ENCODE measurements at places on chromosomes 6 and 20.

GRCh38 chr6:2918936-2919335 is 15.8 kb upstream of the SERPINB9 start:
- H3K36me3 ChIP-seq: no peaks in the 10 kb centered on the region
- peaks cover 5% of the 10 kb centered on the region for H3K4me1 ChIP-seq
- H3K27ac ChIP-seq: no peak overlapping the region
- H3K27me3 ChIP-seq: no peaks in the 10 kb centered on the region
- no peak overlapping the region for H3K4me3 ChIP-seq

DNA sequence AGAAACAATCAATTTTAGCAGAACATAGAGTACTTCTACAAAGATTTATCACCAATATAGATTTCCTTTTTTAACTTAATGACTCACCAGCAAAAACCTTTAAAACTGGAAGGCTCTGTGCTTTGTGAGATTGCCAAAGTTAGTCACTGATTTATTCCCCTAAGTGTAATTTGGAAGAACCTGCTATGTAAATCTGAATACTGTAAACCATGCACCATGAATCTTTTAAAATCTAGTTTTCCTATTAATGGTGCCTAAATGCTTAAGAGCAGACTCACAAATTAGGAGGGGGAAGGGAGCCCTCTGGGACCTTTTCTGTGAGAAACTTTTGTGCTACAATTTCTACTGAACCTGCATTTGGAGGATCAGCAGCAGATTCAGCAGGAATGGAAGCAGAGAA is 57.8 kb upstream of the PNRC1 start:
- no peaks in the 10 kb centered on the region for H3K4me1 ChIP-seq
- H3K27ac ChIP-seq: no peak overlapping the region

DNA sequence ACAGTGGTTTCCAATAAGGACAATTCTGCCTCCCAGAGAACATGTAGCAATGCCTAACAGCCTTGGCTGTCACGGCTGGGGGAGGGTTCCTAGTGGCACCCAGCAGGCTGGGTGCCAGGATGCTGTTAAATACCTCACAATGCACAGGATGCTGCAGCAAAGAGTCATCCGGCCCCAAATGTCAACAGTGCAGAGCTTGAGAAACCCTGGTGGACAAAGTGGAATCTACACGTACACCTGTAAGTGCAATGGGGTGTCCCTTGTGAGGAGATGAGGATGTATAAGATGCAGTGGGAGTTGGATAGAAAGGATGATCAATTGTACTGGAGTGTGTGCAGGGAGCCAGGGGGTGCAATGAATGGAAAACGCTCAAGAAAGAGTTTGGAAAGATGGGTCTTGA is 142.4 kb downstream of the FNDC1 start:
- no peaks in the 10 kb centered on the region for H3K4me1 ChIP-seq
- peaks cover 8% of the 10 kb centered on the region for H3K27me3 ChIP-seq
- no peaks in the 10 kb centered on the region for H3K36me3 ChIP-seq

GRCh38 chr6:16477367-16478149 is 239.2 kb downstream of the GMPR start:
- H3K4me3 ChIP-seq: no peak overlapping the region
- H3K27me3 ChIP-seq: no peaks in the 10 kb centered on the region
- DNase-seq: no peak
- H3K27ac ChIP-seq: no peak overlapping the region
- no peaks in the 10 kb centered on the region for H3K36me3 ChIP-seq

- H3K27me3 ChIP-seq: no peaks in the 10 kb centered on the region
- H3K27ac ChIP-seq: no peak overlapping the region
- DNase-seq: no peak
- no peaks in the 10 kb centered on the region for H3K4me1 ChIP-seq
- no peaks in the 10 kb centered on the region for H3K36me3 ChIP-seq
Measured at GRCh38 chr6:42226645-42227143, 9.0 kb upstream of the MRPS10 start.

DNA sequence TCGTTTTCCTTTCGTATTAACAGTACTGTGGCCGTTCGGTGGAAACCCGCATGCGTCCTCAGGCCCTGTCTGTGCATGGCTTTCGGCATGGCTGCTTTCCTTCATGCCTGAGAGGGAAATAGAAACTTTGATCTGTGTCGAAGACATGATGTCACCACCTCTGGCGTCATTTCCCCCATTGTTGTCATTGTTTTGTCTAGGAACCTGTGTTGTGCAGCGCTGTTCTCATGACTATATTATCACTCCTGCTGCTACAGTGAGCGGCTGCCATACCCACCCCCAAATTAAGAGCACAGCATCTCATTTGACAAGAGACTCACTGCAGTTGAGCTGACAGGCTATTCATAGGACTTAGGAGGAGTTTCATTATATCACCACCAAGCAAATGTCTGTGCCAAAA is 172.3 kb downstream of the TMEM242 start:
- H3K27ac ChIP-seq: no peak overlapping the region
- no peaks in the 10 kb centered on the region for H3K4me1 ChIP-seq
- no peaks in the 10 kb centered on the region for H3K27me3 ChIP-seq
- no peak for DNase-seq
- no peak overlapping the region for H3K4me3 ChIP-seq

GRCh38 chr6:44660561-44661220 is 273.2 kb downstream of the CDC5L start:
- H3K4me3 ChIP-seq: no peak overlapping the region
- no peaks in the 10 kb centered on the region for H3K36me3 ChIP-seq
- peaks cover 2% of the 10 kb centered on the region for H3K4me1 ChIP-seq
- no peaks in the 10 kb centered on the region for H3K27me3 ChIP-seq
- DNase-seq: no peak

DNA sequence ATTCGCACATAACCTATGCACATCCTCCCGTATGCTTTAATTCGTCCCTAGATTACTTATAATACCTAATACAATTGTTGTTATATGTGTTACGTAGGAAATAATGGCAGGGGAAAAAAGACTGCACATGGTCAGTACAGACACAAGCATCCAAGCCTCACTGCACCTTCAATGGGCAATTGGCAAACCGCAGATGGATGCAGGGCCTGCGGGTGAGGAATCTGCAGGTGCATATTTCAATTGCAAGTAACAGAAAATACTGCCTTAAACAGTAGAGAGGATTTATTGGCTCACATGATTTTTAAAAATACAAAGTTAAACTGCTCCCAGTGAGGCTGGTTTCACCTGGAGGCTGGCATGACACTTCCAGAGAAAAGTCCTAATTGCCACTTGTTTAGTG is 142.1 kb upstream of the MLN start:
- no peaks in the 10 kb centered on the region for H3K4me1 ChIP-seq
- H3K36me3 ChIP-seq: no peaks in the 10 kb centered on the region
- no peak overlapping the region for H3K4me3 ChIP-seq
- no peak overlapping the region for H3K27ac ChIP-seq

- peak overlapping the region; percentile 73 for H3K4me3 ChIP-seq
- DNase-seq: peak; percentile 40
- H3K27ac ChIP-seq: peak overlapping the region; percentile 86
- H3K4me1 ChIP-seq: peaks cover 27% of the 10 kb centered on the region
- peaks cover 1% of the 10 kb centered on the region for H3K27me3 ChIP-seq
Measured at GRCh38 chr20:43590036-43590391, 723 bp upstream of the IFT52 start.

GRCh38 chr6:52538252-52538900 is 38.5 kb downstream of the TRAM2 start:
- peak overlapping the region; percentile 89 for H3K27ac ChIP-seq
- no peak for DNase-seq
- peaks cover 73% of the 10 kb centered on the region for H3K4me1 ChIP-seq

DNA sequence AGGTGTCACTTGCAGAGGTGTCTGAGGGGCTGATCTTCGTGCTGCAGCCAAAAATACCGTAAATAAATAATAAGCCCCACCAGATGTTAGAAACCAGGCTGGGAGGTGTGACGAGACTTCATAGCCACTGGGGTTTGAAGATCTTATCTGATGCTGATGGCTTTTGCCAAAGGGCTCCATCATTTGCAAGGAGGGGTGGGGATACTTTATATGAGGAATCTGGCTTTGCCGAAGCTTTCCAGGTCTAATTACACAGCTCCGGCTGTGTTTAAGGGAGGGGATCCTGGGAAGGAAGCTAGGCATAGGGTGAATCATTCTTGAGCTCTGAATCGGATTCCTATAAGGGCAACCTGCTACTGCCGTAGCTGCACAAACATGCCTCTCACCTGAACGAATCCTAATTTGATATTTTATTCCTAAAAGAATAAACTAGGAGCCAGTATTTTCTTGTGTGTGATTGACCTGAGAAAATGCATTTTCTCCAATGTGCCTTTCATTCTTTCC is 249.6 kb downstream of the SOD2 start:
- no peaks in the 10 kb centered on the region for H3K36me3 ChIP-seq
- H3K4me1 ChIP-seq: no peaks in the 10 kb centered on the region
- peaks cover 24% of the 10 kb centered on the region for H3K27me3 ChIP-seq
- no peak overlapping the region for H3K4me3 ChIP-seq

DNA sequence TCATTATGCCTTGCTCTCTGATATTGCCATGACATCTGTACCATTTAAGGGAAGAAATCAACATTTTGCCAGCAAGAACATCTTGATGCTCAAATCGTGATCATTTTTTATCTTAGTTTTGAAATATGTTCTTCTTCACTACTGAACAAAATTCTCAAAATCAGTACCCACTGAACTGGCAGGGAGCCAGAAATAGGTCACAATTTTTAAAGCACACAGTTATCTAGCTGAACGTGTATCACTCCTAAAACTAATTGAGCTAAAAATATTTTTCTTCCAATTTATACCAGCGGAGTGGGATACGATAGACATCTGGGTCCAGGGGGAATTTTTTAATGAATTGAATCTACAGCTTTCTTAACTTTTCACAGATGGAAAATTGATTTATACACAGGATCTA is 11.3 kb downstream of the IL17F start:
- no peak overlapping the region for H3K4me3 ChIP-seq
- DNase-seq: no peak
- peaks cover 8% of the 10 kb centered on the region for H3K4me1 ChIP-seq
- no peak overlapping the region for H3K27ac ChIP-seq
- H3K36me3 ChIP-seq: no peaks in the 10 kb centered on the region

GRCh38 chr6:124040655-124041054 is 237.0 kb downstream of the NKAIN2 start:
- no peaks in the 10 kb centered on the region for H3K36me3 ChIP-seq
- H3K27me3 ChIP-seq: no peaks in the 10 kb centered on the region

GRCh38 chr6:77816766-77817270 is 164.0 kb downstream of the MEI4 start:
- H3K4me3 ChIP-seq: no peak overlapping the region
- H3K27ac ChIP-seq: no peak overlapping the region
- no peaks in the 10 kb centered on the region for H3K36me3 ChIP-seq
- H3K4me1 ChIP-seq: no peaks in the 10 kb centered on the region
- H3K27me3 ChIP-seq: no peaks in the 10 kb centered on the region

DNA sequence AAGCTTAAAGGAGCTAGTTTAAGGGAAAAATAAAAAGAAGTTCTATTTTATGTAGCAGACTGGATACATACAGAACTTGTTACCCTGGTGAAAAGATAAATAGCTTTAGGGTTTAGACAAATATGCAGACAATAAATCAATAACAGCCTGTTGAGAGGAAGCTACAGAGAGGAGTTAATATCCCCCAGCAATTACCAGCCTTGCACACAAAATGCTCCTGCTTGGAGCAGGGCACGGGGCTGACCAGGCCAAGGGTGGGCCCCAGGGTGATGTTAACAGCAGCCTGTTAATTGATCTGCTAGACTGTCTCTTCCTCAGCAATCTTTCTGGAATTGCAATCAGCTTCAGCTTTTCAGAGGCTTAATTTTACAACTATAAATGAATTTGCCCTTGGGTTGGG is 125.1 kb upstream of the SOX4 start:
- no peak overlapping the region for H3K4me3 ChIP-seq
- no peak for DNase-seq
- no peaks in the 10 kb centered on the region for H3K36me3 ChIP-seq
- no peaks in the 10 kb centered on the region for H3K27me3 ChIP-seq
- H3K27ac ChIP-seq: no peak overlapping the region
- H3K4me1 ChIP-seq: no peaks in the 10 kb centered on the region

DNA sequence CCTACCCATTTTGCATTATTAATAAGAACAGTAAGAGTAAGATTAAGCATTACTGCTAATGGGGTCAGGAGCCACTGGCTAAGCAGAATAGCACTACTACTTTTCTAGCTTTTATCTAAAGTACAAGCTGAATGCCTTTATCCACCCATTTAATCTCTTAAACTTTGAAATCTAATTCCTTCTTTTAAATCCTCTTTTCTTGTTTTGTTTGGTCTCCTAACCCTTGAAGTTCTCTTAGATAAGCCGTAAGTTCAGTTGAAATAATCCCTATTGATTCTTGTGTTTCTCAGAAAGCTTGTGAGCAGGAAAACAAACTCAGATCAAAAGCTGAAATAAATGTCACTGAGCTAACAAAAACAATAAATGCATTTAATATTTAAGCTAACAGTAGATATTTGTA is 380.2 kb downstream of the TBC1D32 start:
- no peak overlapping the region for H3K27ac ChIP-seq
- H3K36me3 ChIP-seq: no peaks in the 10 kb centered on the region
- H3K27me3 ChIP-seq: no peaks in the 10 kb centered on the region
- no peak overlapping the region for H3K4me3 ChIP-seq
- no peak for DNase-seq
- H3K4me1 ChIP-seq: no peaks in the 10 kb centered on the region

DNA sequence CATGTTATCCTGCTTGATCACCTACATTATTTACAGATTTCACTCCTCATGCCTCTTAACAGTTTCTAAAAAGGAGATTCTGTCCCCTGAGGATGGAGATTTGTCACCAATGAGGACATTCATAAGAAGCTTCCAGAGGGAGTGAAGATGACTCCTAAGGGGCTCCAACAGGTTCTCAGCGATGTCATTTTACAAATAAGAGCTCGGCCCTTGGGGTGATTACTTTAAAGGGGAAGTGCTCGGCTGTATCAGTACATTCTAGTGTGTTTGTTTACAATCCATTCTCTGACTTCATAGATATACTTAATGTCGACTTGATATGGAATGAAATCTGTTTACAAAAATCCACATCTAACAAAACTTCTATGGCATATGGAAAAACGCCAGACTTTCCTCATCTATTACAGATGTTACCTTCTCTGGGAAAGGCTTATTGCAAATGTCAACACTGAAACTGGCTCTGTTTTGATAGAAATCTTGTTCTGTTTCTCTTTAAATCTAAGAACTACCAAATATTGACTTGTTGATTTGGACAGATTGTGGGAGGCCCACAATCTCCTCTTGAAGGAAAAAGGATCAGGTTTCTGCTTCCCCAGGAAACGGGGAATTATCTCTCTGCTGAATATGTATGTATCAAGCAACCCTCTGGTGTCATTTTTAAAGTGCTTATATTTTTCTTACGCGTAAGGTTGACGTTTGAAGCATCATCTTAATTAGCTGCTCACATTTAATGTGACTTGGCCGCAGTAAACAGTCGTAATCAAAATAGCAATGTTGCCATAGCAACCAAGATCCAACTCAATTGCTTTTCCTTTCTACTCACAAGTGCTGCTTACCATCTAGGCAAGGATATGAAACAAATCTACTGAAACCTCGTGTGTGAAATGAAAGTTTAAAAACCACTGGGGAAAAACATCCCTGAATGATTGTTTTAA is 95.7 kb downstream of the SHLD1 start:
- H3K27me3 ChIP-seq: no peaks in the 10 kb centered on the region
- no peaks in the 10 kb centered on the region for H3K36me3 ChIP-seq
- H3K4me1 ChIP-seq: peaks cover 7% of the 10 kb centered on the region

GRCh38 chr6:36699348-36699747 is 1.7 kb downstream of the RAB44 start:
- DNase-seq: no peak
- no peak overlapping the region for H3K27ac ChIP-seq
- H3K4me1 ChIP-seq: no peaks in the 10 kb centered on the region
- H3K27me3 ChIP-seq: no peaks in the 10 kb centered on the region

Measured in DND-41 (cell line).